ENCODE measurements at places on chromosomes 6 and 20.

DNA sequence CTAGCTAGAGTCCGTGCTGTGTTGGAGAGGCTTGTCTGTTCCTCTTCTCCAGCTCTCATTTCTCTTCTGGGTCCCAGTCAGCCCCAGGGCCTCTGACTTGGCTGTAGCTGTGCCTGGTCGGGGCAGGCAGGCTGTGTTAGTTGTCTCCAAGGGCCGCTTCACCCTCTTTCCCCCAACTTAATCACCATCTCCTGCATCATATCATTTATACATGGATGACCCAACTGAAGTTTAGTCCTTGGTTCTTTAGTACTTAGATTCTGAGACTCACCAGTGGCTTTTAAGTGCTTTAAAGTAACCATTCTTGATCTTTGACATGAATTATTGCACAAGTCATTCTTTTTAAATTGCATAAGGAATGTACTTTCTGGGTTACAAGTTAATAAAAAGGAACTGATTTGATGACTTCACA, 127.3 kb downstream of the RTN4IP1 start:
- no peak for DNase-seq

DNA sequence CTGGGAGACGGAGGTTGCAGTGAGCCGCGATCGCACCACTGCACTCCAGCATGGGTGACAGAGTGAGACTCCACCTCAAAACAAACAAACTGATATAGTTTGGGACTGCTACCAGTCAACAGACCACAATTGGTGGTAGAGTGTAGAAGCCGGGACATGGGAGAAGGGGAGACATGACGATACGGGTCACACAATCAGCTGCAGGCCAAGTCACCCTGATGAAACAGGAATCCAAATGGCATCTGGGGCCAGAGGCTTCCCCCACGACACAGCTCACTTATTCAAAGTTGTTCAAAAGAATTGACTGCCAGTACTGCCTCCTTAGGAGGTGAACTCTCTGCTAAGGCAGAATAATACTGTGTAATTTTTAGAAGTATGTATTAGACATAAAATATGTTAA, 27.5 kb downstream of the AMD1 start:
- no peak for DNase-seq

DNA sequence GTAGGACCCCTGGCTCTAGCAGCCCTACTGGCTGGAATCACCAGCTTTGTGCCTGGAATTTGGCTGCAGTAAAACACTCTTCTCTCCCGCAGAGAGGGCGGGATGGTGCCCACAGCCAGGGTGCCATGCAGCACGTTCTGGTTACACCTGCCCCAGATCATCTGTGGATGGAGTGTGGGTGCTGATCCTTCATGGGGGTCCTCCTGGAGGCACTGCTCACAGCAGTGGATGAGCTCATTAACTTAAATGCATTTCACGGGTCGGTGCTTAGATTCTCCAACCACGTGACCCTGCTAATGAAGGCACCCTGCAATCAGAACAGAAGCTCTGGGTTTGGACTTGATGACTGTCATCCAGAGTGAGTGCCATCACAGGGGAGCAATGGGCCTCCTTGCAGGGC, 138.6 kb upstream of the AFDN start:
- no peak for DNase-seq

DNA sequence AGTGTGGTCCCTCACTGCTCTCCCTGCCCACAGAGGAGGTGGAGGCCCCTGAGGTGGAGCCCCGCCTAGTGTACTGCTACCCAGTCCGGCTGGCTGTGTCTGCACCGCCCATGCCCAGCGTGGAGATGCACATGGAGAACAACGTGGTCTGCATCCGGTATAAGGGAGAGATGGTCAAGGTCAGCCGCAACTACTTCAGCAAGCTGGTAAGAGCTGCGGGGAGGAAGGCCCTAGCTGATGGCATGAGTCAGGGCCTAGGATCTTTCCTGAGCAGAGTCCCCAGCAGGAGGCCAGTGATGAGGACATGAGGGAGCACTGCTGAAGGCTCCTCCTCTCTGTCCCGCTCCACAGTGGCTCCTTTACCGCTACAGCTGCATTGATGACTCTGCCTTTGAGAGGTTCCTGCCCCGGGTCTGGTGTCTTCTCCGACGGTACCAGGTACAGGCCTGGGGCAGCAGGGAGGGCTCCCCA, 11.2 kb downstream of the PCIF1 start:
- DNase-seq: no peak

- no peak for DNase-seq
Measured at GRCh38 chr6:73929405-73929804, 233.4 kb downstream of the CD109 start.

DNA sequence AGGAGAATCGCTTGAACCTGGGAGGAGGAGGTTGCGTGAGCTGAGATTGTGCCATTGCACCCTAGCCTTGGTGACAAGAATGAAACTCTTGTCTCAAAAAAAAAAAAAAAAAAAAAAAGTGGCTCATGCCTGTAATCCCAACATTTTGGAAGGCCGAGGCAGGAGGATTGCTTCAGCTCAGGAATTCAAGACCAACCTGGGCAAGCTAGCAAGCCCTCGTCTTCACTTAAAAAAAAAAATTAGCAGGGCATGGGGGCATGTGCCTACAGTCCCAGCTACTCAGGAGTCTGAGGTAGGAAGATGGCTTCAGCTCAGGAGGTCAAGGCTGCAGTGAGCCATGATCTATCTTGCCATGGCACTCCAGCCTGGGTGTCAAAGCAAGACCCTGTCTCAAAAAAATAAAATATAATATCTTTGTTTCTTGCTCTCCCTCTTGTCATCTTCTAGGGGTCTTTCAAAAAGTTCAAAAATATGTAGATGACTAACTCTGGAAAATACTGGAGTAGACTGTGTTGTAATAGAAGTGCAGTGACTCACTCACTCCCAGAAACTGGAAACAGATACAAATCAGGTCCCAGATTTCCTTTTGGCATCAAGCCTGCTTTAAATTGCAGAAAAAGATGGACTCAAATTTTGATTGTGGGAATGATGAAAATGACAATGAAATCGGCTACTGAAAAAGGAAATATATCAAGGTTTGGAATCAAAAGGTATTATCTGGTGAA, 2.8 kb upstream of the GINM1 start:
- DNase-seq: peak; percentile 49

GRCh38 chr6:88705601-88706000, 257.8 kb downstream of the RNGTT start:
- no peak for DNase-seq

DNA sequence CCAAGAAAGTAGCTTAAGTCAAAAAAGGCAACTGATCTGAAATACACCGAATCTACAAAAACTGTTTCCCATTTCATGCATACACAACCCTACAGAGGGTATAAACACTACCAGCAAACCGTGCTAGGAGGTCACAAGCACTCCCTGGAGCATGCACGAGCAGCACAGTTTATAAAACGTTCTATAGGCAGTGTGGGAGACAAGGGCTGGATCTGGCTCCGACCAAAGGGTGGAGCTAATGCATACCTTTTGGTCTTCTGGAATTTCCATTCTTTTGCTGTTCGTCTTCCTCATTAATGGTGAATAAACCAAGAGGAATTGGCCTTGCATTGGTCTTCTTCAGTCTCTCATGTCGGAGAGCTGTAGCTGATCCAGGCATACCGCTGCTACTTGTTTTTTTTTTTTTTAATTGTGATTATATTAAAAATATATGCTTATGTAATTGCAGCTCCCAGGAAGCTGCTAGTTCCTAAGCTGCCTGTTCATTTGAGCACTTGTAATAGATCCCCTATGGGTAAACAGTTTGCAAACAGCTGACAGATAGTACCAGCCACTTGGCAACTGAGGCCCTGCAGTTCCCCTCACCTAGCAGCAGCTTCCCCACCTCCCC, 24.5 kb downstream of the MAP7 start:
- DNase-seq: no peak

- peak; percentile 53 for DNase-seq
Measured at GRCh38 chr20:37384683-37385174, 38.8 kb downstream of the SRC start.

DNA sequence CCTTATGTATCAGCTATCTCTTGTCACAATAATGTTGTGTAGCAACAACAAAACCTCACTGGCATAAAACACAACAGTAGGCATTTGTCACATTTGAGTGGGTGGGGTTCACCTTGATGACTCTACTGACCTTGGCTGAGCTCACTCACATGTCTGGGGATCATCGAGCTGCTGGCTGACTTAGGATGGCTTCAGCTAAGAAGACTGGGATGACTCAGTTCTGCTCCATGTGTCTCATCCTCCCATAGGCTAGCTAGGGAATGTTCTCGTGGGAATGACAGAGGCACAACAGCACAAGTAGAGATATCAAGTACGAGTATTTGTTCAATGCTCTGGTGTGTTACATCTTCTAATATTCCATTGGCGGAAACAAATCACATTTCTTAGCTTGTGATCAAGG, 167.9 kb downstream of the PLCB1 start:
- DNase-seq: peak; percentile 11
